Urinary bladder (tissue), 4 donors: ENCODE measurements at places on chromosomes 6 and 20. TPM values are rescaled to one million over a fixed set of nuclear protein-coding genes. Genes with fewer than 3 reads are reported as not detected.

DNA sequence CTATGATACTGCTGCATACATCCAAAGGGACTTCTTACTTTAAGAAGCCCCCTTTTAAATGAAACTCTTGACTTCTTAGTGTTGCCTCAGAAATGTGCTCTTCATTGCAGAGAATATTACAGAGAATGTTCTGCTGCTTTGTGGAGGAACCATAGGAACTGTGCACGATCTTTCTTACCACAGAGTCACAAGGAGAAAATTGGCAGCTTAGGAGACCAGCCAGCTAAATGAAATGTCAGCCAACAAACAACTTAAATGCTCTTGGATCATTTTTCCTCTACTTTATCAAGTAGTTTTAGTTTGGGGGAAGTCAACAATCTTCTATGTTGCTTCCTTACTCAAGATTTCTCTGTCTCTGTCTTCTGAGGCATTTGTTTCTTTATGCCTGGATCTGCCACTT lies 125.9 kb upstream of the MLIP start:
- no peak for DNase-seq

DNA sequence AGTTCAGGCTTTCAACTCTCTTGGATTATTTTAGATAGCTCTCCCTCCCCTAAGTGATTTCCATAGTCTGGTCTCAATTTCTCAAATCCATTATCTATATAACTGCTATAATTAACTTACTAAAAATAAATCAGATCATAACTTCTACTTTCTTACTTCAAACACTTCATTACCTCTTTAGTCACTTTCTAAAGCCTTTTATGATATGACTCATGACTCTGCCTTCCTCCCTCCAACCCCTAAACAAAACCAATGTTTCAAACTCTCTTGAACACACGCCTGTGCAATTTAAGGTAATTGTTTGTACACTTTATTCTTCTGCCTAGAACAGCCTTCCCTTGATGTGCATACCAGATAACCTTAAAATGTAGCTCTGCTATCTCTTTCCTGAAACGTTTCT lies 100.5 kb downstream of the LMBRD1 start:
- no peak for DNase-seq

- no peak for DNase-seq
Measured at GRCh38 chr20:44552050-44552449, 30.2 kb upstream of the SERINC3 start.

DNA sequence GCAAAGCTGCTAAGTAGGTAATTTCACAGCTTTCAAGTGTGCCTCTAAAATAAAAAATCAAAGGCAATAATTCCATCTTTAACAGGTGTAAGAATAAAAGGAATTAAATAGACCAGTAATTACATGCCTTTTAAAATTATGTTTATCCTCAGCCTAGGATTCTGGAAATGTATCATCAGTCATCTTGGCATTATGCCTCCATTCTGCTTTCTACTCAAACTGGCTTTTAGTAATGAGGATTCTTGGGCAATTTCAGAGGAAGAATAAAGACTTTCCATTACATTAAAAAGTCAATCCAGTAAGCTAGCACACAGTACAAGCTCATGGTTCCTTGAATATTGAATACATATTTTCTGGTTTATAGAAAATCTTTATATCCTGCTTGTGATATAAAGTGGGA lies 44.7 kb downstream of the GSTA2 start:
- no peak for DNase-seq

DNA sequence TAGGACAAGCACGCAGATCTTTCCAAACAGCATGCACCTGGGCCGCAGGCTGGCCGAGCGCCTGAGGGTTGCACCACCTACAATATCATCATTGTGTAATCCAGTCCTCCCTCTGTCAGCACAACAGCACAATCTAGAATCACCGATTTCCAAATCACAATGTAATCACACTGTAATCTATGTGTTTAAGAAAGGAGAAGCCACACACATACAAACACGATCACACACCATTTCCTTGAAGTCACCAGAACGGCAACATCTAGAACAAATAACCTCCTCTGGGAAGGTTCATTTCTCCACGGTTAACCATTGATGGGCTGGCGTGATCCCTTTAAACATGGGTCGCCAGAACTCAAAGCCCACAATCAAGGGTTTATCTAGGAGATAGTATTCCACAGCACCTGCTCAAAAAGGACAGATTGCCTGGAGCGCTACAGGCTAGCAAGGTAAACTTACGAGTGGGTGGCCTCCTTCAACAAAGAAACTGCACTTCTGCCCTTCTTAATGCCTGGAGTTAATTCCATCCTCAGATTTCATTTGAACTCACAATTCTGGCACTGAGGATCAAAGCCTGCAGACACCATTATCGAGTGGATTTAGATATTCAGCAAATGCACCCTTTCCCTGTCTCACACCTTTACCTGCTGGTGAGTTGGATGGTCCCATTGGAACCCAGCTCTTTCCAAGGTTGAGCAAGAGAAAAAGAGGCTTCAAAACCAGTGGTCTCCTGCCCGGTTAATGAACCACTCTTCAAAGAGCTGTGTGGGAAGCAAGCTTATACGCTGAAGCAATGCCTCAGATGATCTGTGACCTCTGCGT lies 83.8 kb upstream of the FOXQ1 start:
- no peak for DNase-seq

DNA sequence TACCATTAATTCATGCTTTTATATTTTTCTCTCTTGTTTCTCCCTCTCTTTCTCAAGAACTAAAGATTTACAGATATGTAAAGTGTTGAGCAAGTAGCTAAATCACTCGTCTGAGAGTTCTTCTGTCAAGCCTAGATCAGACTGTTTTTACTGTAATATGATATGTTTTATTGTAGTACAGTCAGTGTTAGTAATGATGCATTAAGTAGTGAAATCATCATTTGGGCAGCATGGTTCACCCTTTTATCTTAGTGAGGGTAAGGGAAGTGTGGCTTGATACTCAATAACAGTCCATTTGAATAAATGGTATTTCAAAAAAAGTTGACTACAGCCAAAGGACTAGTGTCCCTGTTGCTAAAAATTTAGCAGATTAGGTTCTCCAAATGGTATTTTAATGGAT lies 9.2 kb downstream of the CYB5R4 start:
- DNase-seq, result no peak

DNA sequence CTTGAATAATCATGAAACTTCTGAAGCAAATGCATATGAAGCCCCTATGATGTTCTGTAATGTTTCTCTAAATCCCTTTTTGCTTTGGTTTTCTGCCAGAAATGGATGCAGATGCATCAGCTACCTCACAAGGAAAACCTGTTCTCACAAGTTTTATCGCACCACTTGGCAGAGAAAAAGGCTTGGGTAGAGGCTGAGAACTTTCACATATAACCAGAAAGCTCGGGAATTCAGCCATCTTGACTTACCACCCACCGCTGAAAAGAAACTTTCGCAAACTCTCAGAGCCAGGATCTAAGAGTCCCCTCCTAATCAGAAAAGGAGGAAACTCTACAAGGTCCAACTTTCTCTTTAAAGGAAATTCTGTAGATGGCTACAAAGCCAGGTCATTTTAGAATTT lies 36.2 kb upstream of the ADTRP start:
- no peak for DNase-seq

DNA sequence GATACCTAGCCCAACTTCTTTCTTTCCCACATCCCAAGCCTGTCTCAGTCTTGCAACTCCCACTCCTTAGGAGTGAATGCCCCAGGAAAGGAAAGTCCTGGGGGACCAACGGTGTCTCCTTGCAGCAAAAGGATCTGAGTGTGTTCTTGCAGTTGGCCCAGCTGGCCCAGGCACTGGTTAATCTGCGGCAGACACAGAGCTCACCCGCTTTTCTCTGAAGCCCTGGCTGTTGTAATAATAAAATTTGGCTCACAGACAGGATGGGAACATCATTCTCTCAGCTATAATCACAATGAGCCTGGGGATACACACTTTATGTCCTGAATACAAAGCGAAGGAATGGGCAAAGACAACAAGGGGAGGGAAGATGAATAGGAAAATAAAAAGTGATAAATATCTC lies 287.0 kb upstream of the PRND start:
- DNase-seq, result no peak

DNA sequence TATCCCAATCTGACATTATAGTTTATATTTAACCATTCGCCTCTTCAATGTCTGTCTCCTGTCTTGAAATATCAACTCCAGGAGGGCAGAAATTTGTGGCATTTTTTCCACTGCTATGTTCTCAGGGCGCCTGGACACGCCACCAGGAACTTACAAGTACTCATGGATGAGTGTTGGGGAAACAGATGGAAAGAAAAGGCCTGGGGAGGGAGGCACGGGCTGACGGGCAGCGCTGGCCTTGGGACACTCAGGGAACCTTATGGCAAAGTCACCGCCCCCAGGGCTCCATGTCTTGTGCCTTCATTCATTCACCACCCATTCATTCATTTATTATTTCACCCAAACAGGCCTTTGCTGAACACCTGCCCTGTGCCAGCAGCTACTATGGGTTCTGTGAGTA lies 222.9 kb downstream of the PREX1 start:
- DNase-seq, result no peak

- no peak for DNase-seq
Measured at GRCh38 chr6:32252331-32253009, 28.6 kb upstream of the NOTCH4 start.

GRCh38 chr6:117463762-117464665 lies 18.5 kb upstream of the DCBLD1 start:
- DNase-seq, result no peak

DNA sequence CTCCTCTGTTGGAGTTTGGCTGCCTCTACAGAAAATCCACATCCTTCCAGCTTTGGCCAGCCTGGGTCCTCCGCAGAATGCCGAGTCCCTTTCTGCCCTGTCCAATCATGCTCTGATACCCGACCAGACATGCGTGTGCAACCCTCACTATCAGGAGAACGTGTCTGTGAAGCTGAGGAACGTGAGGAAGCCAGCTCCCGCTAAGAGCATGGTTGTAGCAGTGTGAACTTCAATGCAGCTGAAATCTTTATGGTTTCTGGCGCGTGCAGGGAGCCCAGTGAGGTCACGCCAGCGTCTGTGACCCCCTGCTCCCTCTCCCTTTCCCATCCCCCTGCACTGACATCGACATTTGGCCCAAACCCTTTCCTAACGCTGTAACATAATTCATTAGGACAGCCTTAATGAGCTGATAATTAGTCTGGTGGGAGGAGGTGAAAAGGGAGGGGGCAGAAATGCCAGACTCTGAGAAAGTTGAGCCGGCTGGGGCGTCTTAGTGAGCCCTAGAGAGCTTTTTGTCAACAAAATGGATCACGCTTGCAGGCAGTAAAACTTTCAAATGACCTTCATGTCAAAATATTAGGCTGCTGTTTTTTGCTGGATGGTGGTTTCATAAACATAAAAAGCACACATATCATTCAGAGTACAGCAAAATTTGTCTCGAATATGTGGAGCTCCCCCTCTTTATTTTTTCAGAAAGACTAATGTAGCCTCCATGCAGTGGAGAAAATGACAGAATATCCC lies 423.3 kb downstream of the QKI start:
- DNase-seq, result no peak

DNA sequence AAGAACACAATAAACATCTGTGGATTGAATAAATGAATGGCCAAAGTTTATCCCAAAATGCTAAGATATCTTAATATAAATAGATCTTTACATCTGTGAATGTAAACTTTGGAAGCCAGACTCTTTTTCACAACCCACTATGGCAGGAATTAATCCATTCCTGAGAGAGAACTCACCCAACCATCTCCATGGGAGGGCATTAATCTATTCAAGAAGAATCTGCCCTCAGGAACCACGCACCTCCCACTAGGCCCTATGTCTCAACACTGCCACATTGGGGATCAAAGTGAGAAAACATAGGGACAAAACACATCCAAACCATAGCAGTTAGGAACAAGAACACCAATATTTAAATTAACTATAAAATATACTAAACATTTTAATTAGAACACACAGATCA lies 3.4 kb downstream of the UBE3D start:
- DNase-seq, result no peak

- no peak for DNase-seq
Measured at GRCh38 chr6:137678451-137678850, 184.3 kb upstream of the OLIG3 start.

The FAM83C gene
- total RNA-seq, result 0.21 TPM

The C6orf141 gene
- total RNA-seq, result 3.1 TPM

The DEFB123 gene
- not detected for total RNA-seq

The IRF4 gene
- total RNA-seq, result 2.0 TPM
